ENCODE measurements at places on chromosomes 7 and 10.

DNA sequence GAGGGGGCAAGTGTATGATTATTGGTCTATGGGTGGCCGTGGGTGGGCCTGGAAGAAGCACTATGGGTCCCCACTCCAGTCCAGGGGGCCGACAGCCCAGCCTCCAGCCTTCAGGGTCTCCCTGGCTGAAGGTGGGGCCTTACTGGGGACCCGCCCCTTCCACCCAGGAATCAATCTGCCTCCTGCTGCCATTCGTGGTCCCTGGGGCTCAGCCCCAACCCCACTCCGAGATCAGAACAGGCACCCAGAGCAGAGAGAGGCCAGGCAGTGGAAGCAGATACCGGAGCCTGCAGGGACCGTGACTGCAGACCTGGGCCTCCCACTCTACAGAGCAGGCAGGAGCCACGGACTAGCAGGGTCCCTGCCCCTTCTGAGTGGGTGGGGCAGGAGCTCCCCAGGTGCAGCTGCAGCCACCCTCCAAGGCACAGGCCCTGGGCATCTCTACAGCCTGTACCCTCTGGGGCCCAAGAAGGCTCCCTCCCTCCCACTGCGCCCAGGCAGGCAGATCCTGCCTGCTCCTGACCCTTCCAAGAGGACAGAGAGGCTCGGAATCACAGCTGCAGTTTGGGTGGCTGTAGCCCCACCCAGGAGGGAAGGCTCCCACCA lies 13.6 kb upstream of the FOXL3 start:
- no peak for DNase-seq

DNA sequence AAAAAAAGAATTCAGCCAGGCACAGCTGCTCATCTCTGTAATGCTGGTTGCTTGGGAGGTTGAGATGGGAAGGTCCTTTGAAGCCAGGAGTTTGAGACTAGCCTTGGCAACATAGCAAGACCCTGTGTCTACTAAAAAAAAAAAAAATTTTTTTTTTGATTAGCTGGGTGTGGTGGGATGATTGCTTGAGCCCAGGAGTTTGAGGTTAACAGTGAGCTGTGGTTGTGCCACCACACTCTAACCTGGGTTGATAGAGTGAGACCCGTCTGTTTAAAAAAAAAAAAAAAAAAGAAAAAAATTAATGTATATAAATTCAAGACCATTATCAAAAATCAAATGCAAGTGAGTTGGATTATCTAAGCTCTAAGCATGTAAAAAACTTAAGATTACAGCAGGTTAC lies 5.7 kb downstream of the WAC start:
- no peak for DNase-seq

- DNase-seq = no peak
Measured at GRCh38 chr10:3829156-3830050, 44.4 kb upstream of the KLF6 start.

- DNase-seq = no peak
Measured at GRCh38 chr7:8213381-8213780, 48.6 kb downstream of the ICA1 start.

- DNase-seq = no peak
Measured at GRCh38 chr7:156543699-156544598, 96.6 kb upstream of the RNF32 start.

- no peak for DNase-seq
Measured at GRCh38 chr10:110395350-110396283, 90.9 kb upstream of the SMNDC1 start.

- DNase-seq = no peak
Measured at GRCh38 chr10:109411917-109412316, 511.4 kb downstream of the XPNPEP1 start.

GRCh38 chr7:133479456-133480065 lies 226.7 kb downstream of the EXOC4 start:
- no peak for DNase-seq

GRCh38 chr7:51706851-51707250 lies 390.2 kb upstream of the COBL start:
- DNase-seq = no peak

- DNase-seq = no peak
Measured at GRCh38 chr7:73779517-73779916, 9.4 kb upstream of the CLDN3 start.

- DNase-seq = no peak
Measured at GRCh38 chr10:83539528-83540308, 599.6 kb upstream of the GHITM start.

DNA sequence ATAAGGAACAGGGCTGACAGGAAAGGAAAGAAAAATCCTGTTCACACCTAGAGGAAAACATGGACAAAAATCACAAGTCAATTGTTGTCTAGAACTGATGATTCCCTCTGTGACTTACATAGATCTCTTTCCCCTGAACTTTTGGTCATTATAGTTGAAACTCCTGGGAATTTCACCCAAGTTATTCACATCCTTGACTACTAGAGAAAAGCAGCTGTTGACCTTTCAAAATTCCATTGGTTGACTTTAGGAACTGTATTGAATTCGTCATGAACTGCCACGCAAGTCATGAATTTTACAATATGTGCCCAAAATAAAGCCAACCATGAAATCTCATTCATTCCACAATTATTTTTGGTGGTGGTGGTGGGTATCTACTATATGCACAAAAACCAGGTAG lies 104.3 kb downstream of the UBE2H start:
- DNase-seq = no peak

- no peak for DNase-seq
Measured at GRCh38 chr7:157292770-157293412, 43.9 kb upstream of the DNAJB6 start.

DNA sequence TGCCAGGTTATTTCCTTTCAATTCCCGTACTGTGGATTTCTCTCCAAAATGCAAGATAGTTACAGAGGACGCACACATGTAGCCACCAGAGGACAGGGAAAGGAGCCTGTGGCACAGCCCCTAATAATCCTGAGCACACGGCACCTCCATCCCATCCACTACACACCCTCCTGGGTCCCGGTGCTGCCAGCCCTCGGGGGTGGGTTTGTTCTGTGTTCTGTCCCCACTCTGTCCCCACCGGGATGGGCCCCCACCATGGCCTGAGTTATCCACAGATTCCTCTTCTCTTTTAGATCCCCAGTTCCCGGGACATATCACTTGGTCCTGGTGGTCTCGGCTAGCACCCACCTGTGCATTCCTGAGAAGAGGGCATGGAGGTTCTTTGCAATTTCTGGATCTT lies 196.9 kb upstream of the PPP2R2D start:
- no peak for DNase-seq

- DNase-seq = no peak
Measured at GRCh38 chr7:18338910-18339523, 156.5 kb upstream of the HDAC9 start.

GRCh38 chr10:48474765-48475365 lies 130.0 kb downstream of the ARHGAP22 start:
- DNase-seq = no peak

DNA sequence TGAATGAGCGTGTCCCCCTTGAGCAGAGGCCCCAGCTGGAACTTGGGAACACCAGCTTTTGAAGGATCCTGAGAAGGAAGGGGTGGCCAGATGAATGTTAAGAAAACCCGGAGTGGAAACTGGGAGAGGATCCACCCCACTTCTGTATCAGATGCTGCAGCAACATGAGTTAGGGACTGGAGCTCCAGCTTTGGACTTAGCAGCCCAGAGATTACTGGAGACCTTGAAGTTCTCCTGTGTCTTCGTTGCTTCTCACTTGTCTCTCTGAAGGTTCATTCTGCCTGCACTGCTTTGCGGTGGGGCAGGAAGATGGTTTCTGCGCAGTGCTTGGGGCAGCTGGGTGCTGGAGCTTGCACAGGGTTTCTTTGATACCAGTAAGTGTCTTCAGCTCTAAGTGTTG lies 9.3 kb downstream of the TMEM248 start:
- no peak for DNase-seq

DNA sequence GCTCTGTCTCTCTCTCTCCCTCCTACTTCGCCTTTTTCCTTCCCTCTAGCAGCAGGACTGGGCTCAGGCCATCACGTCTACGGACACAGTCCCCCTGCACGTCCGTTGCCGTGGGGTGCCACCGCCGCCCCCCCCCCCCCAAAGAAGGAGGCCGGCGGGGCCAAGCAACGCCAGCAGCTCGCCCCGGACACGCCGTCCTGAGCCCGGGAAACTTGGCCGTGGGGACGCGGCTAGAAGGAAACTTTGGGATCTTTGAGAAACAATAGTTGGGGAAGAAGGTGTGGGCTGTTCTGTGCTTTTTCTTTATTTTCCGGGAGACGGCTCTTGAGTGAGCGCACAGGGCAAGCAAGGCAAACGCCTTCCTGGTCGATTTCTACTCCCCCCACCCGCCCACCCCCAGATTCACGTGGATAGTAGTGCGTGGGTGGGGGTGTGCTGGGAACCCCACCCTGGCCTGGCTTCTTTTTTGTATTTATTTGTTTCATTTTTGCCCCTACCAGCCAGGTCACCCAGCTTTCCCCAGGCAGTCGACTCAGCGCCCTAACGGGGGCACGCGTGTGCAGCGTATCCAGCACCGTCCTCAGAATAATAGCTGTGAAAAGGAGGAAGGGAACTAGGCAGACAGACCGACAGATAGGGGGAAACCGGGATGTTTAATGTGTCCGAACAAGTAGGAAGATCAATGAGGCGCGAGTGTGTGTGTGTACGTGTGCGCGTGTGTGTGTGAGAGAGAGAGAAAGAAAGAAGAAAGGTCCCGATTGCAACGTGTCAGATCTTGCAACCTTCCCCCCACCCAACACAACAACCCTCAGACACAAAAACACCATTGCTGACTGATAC lies 1.4 kb downstream of the MXI1 start:
- no peak for DNase-seq

DNA sequence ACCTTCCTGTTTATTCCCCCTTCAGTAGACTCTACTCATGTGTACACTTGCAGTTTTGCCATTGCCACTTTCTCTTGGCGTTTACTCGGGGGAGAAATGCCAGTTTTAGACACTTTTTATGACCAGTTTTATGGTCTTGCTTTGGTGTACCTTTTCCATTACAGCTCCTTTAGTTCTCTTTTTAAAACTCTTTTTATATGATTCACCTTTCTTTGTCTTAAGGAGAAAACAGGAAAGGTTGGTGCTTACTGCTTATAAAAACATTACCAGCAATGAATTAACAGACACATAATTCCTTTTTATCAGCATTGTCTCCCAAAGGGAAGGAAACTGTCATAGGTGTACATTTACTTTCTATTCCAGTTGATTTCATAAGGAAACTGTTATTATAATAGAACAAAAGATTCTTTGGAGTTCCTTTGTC lies 11.9 kb downstream of the TSPAN13 start:
- DNase-seq = no peak

GRCh38 chr7:50306494-50307367 lies 2.2 kb downstream of the IKZF1 start:
- no peak for DNase-seq

- DNase-seq = no peak
Measured at GRCh38 chr7:30062587-30062986, 34.4 kb downstream of the PLEKHA8 start.

DNA sequence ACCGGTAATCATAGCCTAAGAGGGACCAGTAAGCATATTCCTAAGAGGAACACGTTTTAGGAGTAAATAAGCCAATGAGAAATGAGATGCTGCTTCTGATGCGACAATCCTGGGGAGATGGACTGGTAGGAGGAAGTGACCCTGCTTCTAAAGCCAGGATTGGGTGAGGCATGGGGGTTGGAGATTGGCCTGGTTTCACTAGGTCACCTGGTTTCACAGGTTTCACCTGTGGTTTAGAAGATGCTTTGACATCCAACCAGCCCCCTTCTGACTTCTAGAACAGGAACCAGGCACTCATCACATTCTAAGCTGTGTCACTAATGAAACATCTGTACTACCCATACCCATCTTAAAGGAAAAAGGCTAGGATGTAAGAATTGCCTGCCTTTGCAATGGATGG lies 53.0 kb upstream of the BAMBI start:
- DNase-seq = no peak

DNA sequence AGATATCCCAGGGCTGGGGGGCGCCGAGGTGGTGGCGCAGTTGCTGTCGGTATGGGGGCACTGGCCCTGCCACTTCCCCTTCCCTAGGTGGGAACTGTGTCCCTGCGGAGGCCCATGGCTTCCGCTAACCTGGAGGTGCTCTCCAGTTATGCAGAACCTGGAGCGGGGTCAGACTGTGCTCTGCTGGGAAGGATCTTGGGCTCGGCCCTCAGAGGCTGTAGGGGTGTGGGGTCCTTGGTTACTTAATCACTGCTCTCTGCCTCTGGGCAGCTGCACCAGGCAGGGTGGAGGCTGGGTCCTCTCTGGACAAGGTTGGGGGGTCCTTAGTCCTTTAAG lies 2.4 kb downstream of the BRI3 start:
- DNase-seq = no peak

DNA sequence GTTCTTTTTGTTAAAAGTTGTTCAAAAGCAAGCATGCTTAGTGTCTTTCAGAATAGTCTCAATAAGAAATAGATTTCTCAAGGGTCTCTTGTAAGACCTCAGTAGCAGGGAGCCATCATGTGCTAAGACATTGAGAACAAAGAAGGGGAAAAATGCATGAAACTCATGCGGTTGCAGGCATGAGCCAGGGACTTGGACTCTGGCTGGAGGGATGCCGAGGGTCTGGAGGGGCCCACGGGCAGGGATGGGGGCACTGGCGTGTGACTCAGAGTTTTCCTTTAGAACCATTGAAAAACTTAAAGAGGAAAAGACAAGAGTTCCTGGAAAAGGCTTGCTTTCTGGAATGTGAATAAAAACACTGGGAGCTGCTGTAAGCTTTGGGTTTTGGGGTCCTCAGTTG lies 253.3 kb downstream of the CCDC3 start:
- DNase-seq = no peak

GRCh38 chr10:11145495-11145855 lies 127.8 kb downstream of the CELF2 start:
- no peak for DNase-seq

DNA sequence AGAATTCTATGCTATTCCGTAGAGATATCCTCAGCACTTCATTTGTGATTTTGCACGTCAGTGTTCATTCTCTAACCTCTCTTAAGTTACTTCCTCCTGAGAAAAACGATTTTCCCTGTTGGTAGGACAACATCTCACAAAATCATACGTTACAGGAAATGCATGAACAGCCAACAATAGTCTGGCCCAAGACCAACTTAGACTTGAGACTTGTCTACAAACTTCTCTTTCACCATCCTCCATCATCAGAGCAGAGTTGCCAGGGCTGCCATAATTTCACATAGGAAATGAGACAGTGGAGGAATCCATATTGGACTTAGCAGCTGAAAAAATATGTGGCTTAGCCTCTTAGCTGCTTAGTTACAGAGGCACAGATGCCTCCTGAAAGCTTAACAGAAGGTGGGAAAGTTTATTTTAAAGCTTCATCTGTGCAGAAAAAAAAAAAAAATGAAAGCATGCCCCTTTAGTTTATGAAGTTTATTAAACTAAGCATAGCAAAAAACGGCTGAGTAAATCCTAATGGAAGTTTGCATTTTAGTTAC lies 222.5 kb upstream of the CACNA2D1 start:
- no peak for DNase-seq

DNA sequence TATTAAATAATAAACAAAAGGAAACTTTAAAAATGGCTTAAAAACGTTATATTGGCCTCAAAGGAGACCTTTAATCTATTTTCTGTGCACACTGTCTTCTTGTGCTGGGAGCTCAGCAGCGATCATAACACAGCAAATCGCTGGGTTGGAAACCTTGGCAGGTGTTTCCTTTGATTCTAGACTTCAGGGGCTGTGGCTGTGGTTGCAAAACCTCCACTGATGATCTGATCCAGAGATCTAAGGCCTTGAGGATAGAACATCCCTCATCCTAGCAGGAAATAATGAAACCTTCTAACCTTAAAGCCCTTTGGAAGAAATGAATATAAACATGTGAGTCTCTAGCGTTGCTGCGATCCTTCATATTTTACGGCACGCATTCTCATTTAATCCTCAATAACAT lies 29.8 kb downstream of the CDHR3 start:
- no peak for DNase-seq

GRCh38 chr7:106871793-106872571 lies 6.9 kb downstream of the PIK3CG start:
- no peak for DNase-seq

- no peak for DNase-seq
Measured at GRCh38 chr7:123939784-123940183, 14.7 kb downstream of the SPAM1 start.

All from DMS153 (cell line).